NCI-H1105 (cell line): ENCODE measurements at places on chromosomes 13 and 19.

GRCh38 chr19:13262450-13262849 lies 112.2 kb downstream of the IER2 start:
- DNase-seq: peak; percentile 10

DNA sequence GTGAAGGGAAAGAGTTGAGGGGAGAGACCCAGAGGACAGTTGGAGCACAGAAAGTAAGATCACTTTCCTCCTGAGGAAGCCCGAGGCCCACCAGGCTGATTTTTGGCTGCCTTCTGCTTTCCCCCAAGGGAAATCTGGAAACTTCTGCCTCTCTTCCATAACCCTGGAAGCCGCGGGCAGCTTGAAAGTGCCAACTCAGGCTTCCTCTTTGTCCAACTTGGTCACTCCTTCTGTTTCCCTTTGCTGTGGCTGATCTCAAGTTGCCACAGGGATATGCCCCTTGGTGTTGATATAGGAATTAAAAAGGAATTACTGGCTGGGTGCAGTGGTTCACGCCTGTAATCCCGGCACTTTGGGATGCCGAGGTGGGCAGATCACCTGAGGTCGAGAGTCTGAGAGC lies 5.7 kb upstream of the CD70 start:
- no peak for DNase-seq

- DNase-seq: no peak
These were observed 4.7 kb upstream of the GJB2 start for GRCh38 chr13:20197361-20197834.

DNA sequence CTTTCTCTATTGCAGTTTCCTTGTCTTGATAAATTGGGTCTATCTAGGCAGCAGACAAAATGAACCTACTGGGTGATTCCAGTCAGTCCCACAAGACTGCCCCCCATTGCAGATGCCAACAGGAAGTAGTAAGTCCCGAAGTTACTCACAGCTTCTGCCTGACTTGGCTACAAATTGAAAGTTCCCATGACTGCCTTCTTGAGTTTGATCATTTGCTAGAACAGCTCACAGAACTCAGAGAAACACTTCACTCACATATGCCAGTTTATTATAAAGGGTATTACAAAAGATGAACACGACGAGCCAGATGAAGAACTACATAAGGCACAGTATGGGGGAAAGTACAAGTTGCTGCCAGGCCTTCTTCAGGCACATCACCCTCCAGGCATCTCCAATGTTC lies 50.0 kb downstream of the TEX26 start:
- no peak for DNase-seq

DNA sequence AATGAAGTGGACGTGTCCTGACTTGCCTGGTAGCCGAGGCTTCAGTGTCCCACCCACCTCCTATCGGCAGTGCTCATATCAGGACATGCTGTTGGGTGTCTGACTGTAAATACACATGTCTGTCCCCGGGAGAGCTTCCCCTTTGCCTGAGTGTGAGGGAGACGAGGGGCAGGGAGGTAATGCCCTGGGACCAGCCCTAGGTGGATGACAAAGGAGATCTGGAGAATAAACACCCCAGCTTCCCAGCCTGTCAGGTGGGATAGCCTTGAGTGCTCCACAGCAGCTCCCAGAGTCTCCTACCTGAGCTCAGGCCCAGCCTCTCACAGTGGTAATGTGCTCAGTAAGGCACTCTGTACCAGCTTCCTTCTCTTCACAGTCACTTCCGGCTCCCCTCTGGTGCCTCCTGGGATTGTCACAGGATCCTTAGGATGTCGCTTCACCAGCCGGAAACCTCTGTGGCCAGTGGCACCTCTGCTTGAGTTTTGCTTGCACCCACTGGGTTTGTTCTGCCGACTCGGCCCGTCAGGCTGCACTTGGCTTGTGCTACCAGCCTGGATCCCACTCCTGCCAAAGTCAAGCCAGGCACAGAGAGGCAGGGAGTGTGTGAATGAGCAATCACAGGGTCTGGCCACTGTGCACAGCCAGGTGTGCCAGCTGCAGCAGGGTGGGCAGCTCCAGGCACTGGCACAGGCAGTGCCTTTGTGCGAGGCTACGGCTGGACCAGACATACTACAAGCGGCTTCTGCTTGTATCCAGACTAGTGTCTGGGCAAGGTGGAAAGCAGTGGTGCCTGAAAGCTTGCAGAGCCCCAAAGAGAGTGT lies 54.4 kb upstream of the RGCC start:
- DNase-seq: no peak

GRCh38 chr19:7888145-7888825 lies at the start of gene LRRC8E:
LRRC8E (plus strand) TSS chr19:7888510; CDS start chr19:7895604, 7,094 bp downstream.
- no peak for DNase-seq

DNA sequence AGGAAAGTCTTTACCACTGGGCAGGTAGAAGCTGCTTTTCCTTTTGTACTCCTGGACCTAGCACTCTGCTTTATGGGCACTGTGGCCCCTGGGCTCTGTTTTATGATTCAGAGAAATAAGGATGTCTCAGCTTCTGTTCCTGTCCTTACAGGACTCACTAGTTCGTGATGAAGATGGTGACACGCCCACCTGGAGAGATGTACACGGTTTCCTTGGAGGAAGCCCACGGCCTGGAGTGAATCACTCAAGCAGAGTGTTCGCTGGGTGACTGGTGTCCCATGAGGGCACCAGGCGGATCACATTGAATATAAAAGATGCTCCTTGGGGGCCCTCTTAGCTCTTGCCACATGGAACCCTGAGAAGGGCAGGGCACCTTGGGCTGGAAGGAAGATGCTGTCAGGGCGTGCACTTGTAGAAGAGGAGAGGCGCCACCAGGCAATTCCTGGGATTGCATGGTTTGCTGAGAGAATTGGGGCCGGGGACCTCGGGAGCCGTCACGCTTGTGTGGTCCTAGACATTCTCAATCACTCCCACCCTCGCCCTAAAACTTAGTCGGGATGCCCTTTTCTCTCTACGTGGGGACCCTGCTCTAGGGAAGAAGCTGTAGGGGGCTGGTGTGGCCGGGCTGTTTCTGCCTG lies 202.6 kb downstream of the TSHZ3 start:
- no peak for DNase-seq

- DNase-seq: no peak
These were observed 335.5 kb downstream of the TBC1D4 start for GRCh38 chr13:75146436-75146835.

GRCh38 chr13:27161980-27162379 lies 9.6 kb downstream of the USP12 start:
- DNase-seq: no peak

DNA sequence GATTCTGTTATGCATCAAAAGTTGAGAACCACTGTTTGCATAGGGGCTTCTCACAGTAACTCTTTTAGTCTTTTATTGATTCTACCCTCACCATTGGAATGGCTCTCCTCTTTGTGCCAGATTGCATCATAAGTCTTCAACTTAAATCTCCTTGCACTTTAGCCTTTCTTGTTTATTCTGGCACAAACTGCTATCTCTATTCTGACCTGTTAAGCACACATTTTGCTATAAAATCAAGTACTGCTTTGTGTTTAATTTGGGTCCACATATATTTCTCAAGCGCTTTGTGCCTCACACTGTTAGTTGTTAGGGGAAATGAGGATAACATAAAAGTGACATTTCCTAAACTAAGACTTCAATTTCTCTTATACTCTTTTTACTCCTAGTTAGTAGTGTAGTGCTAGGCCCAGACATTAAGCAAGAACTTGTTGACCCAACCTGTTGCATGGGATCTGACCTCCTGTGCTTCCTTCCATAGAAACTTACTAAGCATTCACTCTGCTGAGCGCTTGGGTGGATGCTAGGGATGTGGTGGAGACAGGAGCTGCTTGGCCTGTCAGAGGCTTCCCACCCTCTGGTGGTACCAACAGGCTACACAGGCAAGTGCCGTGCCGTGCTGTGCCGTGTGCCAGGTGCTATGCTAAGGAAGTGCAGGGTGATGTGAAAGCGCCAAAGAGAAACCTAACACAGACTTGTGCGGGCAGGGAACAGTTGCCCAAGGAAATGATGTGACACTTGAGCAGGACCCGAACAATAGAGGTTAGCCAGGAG lies 1.2 kb downstream of the UTP14C start:
- no peak for DNase-seq

DNA sequence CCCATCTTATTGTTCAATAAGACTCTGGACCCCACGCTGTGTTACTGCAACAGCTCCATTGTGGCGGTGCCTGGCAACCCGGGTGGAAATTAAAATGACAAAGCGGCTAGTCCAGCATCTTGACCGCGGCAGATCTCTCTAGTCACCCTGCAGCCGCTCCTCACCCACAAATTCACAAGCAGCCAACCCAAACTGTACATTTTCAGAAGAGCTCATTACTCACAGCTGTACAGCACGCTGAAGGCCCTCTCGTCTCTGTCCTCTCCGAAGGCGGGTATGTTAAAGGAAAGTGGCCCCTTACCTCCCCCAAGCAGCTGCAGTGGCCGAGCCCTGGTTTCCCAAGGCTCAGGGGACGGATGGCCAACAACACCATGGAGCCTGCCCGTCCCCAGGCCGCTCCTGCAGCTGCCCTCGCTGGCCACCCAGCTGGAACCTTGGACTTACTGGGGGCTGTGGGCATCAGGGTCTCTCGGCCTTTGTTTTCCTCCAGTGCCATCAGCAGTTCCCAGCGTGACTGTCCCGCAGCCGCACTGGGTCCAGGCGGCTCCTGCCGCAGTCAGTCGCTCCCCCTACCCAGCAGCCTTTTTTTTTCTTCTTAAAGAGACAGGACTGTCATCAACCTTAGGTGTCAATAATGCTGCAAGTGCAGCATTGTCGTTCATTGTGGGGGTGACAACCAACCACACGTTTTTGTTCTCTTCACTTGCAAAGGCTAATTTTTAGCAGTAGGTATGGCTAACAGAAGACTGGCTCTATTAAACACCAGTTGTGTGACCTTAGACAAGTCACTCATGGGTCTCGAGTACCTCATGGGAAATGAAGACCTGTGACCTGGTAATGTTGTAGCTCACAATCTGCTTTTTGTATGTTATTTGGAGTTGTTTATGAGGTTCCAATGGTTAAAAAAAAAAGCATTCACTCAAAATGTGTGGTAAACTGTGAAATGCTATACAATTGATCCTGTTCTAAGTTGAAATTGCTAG lies at the start of gene SACS:
Gene SACS, minus strand, starts transcription at position 532 of the 983 bp plus-strand sequence. CDS start 22,463 bp downstream, outside the sequence.
- DNase-seq: peak; percentile 6

- no peak for DNase-seq
These were observed 134.9 kb upstream of the SPACA7 start for GRCh38 chr13:112241288-112241687.

DNA sequence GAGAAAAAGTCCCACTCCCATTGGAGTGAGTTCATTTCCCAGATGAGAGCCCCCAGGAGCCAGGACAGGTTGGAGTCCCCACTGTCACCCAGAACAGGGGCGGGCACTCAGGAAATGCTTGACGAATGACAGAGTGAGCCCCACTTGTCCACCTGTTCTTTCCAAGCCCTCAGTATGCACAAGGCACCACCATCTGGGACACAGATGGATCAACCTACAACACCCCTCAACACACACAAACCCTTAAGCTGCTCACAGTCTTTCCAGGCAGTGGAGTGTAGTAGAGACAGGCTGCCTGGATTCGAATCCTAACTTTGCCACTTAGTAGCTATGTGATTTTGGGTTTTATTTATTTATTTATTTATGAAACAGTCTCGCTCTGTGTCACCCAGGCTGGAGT lies 8.0 kb downstream of the ARHGEF1 start:
- no peak for DNase-seq

DNA sequence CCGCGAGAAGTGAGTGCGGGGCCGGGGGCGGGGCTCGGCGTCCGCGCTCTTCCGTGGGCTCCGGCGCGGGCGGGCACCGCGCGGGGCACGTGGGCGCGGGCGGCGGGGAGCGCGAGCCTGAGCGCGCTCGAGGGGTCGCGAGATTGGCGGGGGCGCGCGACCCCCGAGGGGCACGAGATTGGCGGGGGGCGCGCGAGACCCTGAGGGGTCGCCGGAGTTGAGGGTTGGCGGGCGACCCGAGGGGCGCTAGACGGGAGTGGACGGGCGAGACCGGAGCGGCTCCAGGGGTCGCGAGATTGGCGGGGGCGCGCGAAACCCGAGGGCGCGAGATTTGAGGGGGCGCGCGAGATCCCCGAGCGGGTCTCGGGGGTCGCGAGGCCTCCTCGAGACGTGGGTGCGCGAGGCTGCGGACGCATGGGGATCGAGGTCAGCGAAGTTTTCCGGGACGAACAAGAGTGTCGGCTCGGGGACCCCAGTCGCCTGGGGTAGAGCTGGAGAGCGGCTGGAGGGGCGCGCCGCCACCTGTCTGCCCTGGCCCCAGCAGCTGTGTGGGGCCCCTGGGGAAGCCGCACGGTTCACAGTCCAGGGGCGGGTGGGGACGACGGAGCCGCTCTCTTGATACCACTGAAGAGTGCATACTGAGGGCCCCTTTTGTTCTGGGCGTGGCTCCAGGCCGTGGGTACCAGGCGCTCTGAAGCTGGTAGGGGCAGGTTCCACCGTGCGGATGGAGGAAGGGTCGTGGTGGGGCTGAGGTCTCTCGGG lies 682 bp downstream of the SSBP4 start:
- no peak for DNase-seq

GRCh38 chr13:106484537-106485193 lies 50.8 kb downstream of the EFNB2 start:
- no peak for DNase-seq

DNA sequence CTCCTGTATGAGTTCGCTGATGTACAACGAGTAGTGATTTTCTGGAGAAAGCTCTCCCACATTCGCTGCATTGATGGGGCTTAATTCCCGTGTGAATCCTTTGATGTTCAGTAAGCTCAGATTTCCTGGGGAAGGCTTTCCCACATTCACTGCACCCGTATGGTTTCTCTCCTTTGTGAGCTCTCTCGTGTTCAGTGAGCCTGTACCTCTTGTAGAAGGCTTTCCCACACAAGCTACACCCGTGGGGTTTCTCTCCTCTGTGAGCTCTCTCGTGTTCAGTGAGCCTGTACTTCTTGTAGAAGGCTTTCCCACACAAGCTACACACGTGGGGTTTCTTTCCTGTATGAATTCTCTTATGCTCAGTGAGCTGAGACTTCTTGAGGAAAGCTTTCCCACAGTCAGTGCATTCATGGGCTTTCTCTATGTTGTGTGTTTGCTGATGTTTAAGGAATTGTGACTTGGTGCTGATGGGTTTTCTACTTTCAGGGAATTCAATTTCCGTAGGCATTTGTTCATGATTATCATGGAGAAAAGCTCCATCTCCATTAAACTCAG lies 3.5 kb upstream of the ZNF577 start:
- no peak for DNase-seq

GRCh38 chr13:69306766-69307165 lies 800.9 kb upstream of the ATXN8OS start:
- DNase-seq: no peak

GRCh38 chr13:50867637-50867945 lies 24.1 kb upstream of the DLEU7 start:
- no peak for DNase-seq

GRCh38 chr19:55959996-55960675 lies 12.5 kb downstream of the NLRP8 start:
- DNase-seq: no peak
